ENCODE measurements at places on chromosomes 2 and 18.

GRCh38 chr2:101036562-101036961 is 34.5 kb downstream of the RPL31 start:
- no peak for DNase-seq

DNA sequence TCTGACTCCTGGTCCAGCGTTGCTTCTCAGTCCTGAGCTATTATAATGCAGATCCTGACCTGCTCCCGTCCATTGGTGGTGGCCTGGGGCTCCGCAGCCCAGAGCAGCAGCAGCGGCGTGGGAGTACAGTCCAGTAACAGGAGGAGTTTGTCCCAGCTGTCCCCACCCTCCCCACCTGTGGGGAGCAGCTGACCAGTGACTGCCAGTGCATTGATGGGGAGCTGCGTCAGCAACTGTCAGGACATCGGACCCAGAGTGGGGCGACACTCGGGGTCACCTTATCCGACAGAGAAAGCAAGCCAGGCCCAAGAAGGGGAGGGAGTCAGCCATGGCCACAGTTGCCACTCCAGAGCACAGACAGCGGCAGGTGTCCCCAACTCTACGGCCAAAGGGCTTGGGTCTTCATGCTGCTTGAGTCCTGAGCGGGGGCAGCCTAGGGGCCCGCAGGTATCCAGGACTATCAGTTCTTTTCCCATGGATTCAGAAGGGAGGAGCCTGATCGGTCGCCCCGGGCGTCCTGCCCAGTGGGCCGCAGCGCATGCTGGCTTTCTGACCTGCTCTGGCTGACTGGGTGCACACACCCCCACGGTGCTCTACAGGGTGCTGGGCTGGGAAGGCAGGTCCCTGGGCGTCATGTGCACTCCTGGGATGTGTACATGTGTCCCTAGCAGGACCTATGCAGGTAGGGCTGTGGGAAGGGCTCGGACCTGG is 29.7 kb downstream of the DNMT3A start:
- DNase-seq = no peak

GRCh38 chr2:105604938-105605337 is 139.8 kb upstream of the NCK2 start:
- no peak for DNase-seq

- DNase-seq = no peak
Observed at GRCh38 chr2:159706385-159706980, 5.8 kb upstream of the MARCHF7 start.

DNA sequence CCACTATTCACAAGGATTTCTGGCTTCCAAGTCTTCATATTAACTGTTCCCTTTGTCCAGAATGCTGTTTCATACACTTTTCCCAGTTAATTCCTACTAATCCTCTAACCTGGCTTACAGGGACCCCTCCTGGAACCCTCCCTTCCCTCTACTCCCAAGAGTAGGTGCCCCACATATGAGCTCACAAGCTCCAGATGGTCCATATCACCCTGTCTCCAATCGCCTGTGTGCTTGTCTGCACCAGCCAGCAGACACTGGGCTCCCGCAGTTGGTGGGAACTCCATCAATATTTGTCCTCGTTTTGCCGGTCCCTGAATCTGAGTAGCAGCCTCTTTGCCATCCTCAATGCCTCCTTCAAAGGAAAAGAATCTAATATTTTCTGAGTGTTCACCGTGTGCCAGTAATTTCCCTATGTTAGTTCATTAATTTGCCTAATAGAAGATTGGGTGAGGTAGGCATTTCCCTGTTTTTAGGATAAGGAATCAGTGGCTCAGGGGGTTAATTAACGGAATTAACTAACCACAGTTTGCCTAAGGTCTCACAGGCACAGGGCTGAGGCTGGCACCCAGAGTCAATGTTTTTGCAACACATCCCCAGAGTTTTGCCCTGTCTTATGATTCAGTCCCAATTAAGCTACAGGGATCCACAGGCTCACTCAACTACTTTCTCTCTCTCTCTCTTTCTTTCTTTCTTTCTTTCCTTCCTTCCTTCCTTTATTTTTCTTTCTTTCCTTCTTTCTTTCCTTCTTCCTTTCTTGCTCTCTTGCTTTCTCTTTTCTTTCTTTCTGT is 141.6 kb upstream of the CYP1B1 start:
- DNase-seq = no peak

GRCh38 chr2:66331176-66331575 is 103.7 kb upstream of the MEIS1 start:
- DNase-seq = no peak

DNA sequence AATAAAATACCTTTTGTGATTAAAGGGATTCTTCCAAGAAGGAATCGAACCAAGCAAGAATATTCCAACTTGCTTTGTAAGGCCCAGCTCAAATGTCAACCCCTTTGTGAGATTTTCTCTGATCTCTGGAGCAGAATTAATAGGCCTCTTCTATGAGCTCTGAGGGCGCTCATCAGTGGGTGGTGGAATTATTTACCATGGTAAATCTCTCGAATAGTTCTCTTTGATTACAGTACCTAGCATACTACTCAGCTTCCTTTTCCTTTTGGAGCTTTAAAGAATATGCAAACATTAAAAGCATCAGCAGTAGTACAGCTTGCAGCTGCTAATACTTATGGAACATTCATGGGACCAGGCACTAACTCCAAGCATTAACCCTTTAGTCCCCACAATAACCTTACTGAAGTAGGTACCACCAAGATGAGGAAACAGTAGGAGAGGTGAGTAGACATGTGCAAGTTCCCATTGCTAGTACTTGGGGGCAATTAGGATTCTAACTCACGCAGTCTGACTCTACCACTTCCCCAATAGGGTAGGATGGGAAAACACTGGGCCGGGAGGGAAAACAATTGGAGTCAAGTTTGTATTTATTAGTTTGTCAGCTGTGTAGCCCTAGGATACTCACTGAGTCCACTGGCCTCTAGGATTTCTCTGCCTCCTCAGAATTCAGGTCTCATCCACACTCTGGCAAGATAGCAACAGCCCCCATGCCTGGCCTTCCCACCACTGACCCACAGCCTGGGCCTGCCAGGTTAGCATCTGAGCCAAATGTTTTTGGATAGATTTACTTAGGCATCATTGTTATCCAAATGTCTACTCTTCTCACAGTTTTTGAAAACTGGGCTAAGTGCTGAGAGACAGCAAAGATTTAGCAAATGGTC is 21.7 kb downstream of the ADD2 start:
- no peak for DNase-seq

GRCh38 chr18:34659579-34660517 is 50.2 kb upstream of the DTNA start:
- DNase-seq = no peak

GRCh38 chr2:144798034-144798433 is 278.1 kb upstream of the ZEB2 start:
- DNase-seq = no peak

GRCh38 chr2:221567231-221567760 is 4.8 kb downstream of the EPHA4 start:
- no peak for DNase-seq

DNA sequence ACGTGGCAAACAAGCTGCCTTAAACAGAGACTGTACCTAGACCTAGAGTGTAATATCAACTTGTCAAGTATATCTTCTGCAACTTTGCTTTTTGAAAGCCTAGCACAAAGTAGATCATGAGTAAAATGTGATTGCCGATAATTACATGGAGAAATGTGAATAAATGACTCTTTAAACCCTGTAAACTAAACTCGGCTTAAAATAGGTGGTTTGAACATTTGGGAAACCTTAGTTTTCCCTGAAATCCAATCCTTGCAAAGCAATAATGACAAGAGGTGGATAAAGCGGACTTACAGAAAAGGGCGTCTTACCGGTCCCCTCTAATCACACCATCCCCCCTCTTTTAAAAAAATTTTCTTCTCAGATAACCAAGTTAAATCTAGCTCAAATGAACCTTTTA is 549 bp upstream of the PSMD14 start:
- no peak for DNase-seq

DNA sequence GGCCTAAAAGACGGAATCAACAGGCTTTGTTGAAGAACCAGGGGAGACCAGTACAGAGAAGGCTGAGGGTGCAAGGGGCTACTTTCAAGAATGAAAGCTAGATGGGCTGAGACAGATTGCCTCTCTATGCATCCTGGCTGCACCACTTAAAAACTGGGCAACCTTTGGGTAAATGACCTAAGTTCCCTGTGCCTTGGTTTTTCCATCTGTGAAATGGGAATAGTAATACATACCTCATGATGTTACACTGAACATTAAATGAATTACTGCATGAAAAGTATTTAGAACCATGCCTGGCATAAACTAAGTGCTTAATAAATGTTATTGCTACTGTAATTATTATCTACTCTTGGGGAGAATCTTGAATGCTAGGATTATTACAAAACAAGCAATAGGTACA is 106.5 kb downstream of the PRKCE start:
- no peak for DNase-seq
